ENCODE measurements at places on chromosomes 12 and 14.

- no peak for DNase-seq
Observed at GRCh38 chr12:1912580-1913376, 5.7 kb downstream of the CACNA2D4 start.

DNA sequence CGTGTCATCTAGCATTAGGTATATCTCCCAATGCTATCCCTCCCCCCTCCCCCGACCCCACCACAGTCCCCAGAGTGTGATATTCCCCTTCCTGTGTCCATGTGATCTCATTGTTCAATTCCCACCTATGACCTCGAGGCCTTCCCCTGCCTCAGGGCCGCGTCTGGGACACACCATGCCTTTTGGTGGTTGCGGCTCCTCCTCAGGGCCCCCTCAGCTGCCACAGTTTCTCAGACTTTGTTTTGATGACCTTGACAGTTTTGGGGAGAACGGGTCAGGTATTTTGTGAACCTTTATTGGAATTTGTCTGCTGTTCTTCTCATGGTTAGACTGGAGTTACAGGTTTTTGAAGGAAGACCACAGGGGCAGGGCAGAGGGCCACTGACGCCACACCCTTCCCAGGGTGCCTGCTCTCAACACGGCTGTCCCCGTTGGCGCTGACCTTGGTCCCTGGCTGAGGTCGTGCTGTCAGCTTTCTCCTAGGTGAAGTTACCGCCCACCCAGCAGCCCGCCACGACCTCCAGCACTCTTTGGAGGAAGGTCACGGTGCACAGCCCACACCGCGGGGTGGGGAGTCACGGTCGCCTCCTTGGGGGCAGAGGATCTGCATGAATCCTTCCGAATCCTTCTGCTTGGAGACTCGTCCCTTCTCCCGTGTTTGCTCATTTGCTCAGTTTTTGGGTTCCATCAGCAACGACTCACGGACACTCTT is 130.5 kb downstream of the KIF26A start:
- DNase-seq: no peak

DNA sequence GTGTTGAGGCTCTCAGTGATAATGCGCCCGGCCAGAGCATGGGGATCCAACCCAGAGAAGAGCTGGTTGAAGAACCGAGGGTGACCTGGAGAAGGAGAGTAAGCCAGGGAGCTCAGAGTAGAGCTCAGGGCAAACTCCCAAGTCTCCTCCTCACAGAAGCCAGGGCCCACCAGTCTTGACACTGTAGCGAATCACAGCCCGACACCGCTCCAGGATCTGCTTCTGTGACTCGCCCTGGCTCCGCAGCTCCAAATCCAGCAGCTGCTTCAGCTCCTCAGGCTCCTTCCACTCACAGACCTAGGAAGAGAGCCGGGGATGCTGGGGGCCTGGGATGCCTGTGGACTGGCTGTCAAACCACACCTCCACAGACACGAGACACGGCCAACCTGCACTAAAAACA is 8.2 kb upstream of the ZNF740 start:
- DNase-seq: no peak

GRCh38 chr12:111341426-111342065 is 27.3 kb downstream of the PHETA1 start:
- no peak for DNase-seq

DNA sequence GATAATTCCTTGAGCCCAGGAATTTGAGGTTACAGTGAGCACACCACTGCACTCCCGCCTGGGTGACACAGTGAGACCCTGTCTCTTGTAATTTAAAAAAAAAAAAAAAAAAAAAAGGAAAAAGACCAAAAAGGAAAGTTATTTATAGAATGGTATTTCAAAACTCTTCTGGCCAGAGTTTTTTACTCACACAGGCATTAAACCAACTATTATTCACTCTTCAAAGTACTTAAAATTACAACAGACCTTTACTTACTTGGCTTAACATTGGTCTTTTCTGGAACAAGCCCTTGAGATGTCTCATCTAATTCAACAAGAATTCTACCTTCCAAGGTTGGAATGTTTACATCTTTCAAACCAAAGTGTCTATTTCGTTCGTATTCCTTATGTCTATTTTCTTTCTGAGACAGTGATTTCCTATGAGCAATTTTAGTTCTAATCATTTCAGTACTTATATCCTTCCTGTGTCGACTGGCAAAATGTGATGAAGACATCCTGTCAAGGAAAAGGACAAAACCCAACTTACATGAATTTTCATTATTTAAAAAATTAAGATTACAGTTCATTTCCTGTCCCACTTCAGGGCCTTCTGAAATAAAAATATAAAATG is 2.6 kb downstream of the DLGAP5 start:
- DNase-seq: no peak

GRCh38 chr14:49770212-49770817 is 2.4 kb downstream of the KLHDC2 start:
- DNase-seq: no peak

DNA sequence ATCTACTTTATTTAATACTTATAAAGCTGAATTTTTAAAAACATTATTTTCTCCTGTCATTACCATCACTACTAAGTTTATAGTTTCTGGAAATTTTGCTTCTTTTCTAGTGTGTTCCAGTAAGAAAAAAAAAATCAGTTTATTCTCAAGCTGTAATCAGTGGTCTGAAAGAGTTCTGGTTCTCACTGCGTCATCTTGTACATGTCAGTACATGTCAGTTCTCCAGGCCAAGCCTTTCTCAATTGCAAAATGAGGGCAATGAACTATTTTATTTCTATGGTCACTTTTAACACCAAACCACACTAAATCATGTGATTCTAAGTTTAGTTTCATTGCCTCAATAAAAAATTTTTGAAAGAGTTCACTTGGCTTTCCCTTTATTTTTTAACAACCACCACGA is 468.9 kb upstream of the LRFN5 start:
- DNase-seq: no peak

DNA sequence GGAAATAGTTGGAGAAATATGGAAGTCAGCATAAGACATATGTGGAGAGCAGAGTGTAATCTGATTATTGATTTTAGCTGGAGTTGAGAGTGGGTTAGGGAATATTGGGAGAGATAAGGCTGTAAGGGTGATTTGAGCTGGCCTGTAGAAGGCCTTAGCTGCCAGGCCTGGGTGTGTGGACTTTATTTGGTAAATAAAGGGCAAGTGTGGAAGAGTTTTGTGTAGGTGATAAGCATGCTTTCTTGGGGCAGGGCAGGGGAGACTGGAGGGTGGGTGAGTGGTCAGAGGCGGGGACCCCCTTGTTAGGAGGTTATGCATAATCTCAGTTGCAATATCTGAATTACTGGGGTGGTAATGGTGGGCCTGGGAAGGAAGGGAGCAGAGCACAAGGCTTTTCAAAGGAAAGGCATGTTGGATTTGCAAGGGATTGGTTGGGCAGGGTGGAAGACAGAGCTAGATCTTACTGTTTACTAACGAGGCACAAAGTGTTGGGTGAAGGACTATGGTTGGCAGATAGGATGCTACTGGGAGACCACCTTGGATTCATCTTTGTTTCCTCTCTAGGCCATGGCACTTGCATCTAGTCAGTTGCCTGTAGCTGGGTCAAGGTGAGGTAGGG is 5.5 kb downstream of the KHNYN start:
- no peak for DNase-seq

DNA sequence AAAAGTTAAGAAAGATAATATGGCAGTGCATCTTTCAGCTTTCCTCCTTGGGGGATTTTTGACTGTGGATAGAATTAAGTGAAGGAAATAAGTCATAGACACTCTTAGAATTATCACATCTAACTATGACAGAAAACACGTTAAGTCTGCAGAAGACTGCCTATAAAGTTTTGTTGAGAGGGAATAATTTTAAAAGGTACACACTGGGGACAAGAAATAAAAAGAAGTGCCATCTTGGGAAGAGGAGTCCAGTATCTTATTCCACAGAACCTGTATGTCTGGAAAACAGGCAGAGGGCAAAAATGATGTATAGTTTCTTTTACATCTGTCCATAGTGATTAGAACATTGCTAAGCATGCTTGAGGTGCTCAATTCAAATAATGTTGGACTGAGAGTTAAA is 80.7 kb downstream of the IGF1 start:
- DNase-seq: no peak

- DNase-seq: no peak
Observed at GRCh38 chr12:92123780-92124688, 21.6 kb downstream of the BTG1 start.

Measured in SHP77 (cell line).